ENCODE measurements at places on chromosomes 1 and 21. TPM values are rescaled to one million over a fixed set of nuclear protein-coding genes. Genes with fewer than 3 reads are reported as not detected.

The S100A1 gene
- total RNA-seq: 2.9 TPM

The AXDND1 gene
- 0.31 TPM for total RNA-seq

DNA sequence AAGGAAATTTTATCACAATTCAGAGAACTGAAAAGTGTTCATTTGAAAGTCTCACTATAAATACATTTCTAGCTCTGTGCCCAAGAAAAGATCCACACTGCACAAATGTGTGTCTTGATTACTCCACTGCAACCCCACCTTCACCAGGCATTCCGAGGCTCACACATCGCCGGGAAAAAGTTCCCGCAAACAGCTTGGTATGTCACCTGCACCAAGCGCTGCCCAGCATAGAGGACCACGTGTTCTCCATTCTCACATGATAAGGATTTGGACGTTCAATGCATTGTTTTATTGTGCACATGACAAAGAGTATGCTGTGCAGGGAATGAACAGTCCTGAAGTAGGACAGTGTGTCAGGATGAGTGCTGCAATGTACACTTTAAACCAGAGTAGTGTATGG is 70.1 kb downstream of the ERG start:
- no peaks in the 10 kb centered on the region for H3K36me3 ChIP-seq
- H3K27ac ChIP-seq: no peak overlapping the region
- H3K4me1 ChIP-seq: no peaks in the 10 kb centered on the region
- DNase-seq: no peak
- H3K4me3 ChIP-seq: no peak overlapping the region

GRCh38 chr21:32940079-32941014 is 85.4 kb upstream of the OLIG2 start:
- no peaks in the 10 kb centered on the region for H3K36me3 ChIP-seq
- no peaks in the 10 kb centered on the region for H3K27me3 ChIP-seq
- no peak overlapping the region for H3K4me3 ChIP-seq
- DNase-seq: peak; percentile 22
- no peaks in the 10 kb centered on the region for H3K4me1 ChIP-seq

The S100A2 gene
- 6.2 TPM for total RNA-seq

- no peaks in the 10 kb centered on the region for H3K4me1 ChIP-seq
- no peak overlapping the region for H3K4me3 ChIP-seq
- H3K36me3 ChIP-seq: no peaks in the 10 kb centered on the region
- no peaks in the 10 kb centered on the region for H3K27me3 ChIP-seq
- H3K27ac ChIP-seq: no peak overlapping the region
Observed at GRCh38 chr1:1181938-1182410, 8.3 kb downstream of the TTLL10 start.

GRCh38 chr1:155141749-155142148 is 1.4 kb upstream of the DPM3 start:
- H3K36me3 ChIP-seq: no peaks in the 10 kb centered on the region
- H3K4me1 ChIP-seq: peaks cover 18% of the 10 kb centered on the region

The TMEM35B gene
- 18.7 TPM for total RNA-seq

DNA sequence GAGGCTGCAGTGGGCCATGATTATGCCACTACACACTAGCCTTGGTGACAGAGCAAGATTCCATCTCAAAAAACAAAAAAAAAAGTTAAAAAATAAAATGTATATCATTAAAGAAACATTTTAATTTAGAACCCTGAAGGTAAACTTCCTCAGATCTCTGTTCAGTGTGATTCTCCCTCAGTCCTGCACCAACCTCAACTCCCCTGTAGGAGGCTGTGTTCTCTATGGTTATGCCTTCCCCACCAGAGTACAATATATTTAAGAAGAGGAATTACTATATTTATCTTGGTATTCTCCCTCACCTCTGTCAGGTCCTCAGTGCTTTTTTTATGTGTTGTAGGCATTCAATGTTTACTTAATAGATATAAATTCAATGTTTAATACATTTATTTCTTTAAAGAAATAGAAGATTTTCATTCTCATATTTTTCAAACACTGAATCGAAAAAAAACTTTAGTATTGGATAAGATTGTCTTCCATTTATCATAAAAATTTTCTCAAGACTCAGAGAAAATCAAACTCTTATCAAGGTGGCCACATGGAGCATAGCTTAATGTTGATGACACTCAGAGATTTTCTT is 4.8 kb upstream of the LRRC8B start:
- no peaks in the 10 kb centered on the region for H3K36me3 ChIP-seq
- H3K4me1 ChIP-seq: peaks cover 8% of the 10 kb centered on the region
- H3K27me3 ChIP-seq: no peaks in the 10 kb centered on the region
- H3K4me3 ChIP-seq: no peak overlapping the region
- no peak overlapping the region for H3K27ac ChIP-seq
- peak; percentile 15 for DNase-seq

- H3K36me3 ChIP-seq: no peaks in the 10 kb centered on the region
- DNase-seq: no peak
- H3K27ac ChIP-seq: peak overlapping the region; percentile 77
- peak overlapping the region; percentile 62 for H3K4me3 ChIP-seq
- H3K27me3 ChIP-seq: no peaks in the 10 kb centered on the region
Observed at GRCh38 chr1:32350785-32351398, 11.4 kb downstream of the FAM229A start.

- DNase-seq: no peak
- no peak overlapping the region for H3K27ac ChIP-seq
- H3K27me3 ChIP-seq: peaks cover 2% of the 10 kb centered on the region
- H3K4me1 ChIP-seq: no peaks in the 10 kb centered on the region
- no peaks in the 10 kb centered on the region for H3K36me3 ChIP-seq
Observed at GRCh38 chr1:176939993-176940392, 224.5 kb downstream of the ASTN1 start.

GRCh38 chr1:233406994-233407631 is 79.6 kb downstream of the MAP3K21 start:
- no peaks in the 10 kb centered on the region for H3K36me3 ChIP-seq
- DNase-seq: no peak
- no peak overlapping the region for H3K27ac ChIP-seq
- H3K27me3 ChIP-seq: peaks cover 3% of the 10 kb centered on the region
- no peaks in the 10 kb centered on the region for H3K4me1 ChIP-seq
- no peak overlapping the region for H3K4me3 ChIP-seq

DNA sequence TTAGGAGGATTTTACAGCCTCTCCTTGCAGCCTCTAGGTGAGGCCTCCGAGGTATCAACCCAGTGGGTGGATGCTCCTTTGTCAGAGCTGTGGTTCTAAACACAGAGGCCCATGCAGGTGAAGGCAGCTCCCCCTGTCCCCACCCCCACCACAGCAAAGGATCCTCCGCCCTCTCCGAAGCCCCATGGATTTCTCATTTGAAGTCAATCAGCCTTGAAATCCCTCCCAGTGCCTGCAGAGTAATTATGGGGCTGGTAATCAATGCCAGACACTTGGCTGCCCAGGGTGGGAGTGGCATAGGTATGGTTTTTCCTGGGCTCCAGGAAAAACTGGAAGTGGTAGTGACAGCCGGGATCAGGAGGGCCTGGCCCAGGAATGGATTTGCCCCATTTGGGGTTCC is 119.5 kb upstream of the CSF3R start:
- no peak for DNase-seq
- peaks cover 14% of the 10 kb centered on the region for H3K27me3 ChIP-seq
- H3K4me3 ChIP-seq: no peak overlapping the region

The AGTRAP gene
- total RNA-seq: 57.0 TPM

- peak; percentile 57 for DNase-seq
- H3K4me3 ChIP-seq: no peak overlapping the region
- H3K4me1 ChIP-seq: peaks cover 16% of the 10 kb centered on the region
- no peaks in the 10 kb centered on the region for H3K36me3 ChIP-seq
Observed at GRCh38 chr1:172135978-172136610, 284.4 kb upstream of the C1orf105 start.

DNA sequence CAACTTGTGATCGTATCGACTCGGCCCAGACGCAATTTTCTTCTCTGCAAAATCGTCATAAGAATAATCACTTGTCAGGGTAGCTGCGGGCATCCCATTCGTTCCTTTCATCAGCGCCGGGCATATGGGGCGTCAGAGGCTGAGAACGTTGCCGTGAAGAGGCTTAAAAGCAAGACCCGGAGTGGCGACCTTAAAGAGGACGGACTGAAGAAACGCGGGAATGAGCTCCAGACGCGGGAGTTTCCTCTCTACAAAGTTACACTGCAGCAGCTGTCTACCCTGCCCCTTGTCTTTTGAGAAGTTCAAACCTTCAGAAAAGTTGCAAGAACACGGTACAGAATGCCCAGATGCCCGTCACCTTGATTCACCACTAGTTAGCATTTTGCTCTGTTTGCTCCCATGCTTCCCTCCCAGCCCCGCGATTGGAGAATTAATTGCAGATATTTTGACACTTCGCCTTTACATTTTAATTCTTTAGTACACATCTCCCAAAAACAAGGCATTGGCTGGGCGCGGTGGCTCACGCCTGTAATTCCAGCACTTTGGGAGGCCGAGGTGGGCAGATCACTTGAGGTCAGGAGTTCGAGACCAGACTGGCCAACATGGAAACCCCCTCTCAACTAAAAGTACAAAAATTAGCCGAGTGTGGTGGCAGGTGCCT is 967 bp downstream of the CENPS start:
- no peaks in the 10 kb centered on the region for H3K36me3 ChIP-seq
- H3K27me3 ChIP-seq: no peaks in the 10 kb centered on the region
- DNase-seq: no peak
- H3K4me3 ChIP-seq: peak overlapping the region; percentile 97

The PLA2G2D gene
- not detected for total RNA-seq

- no peaks in the 10 kb centered on the region for H3K36me3 ChIP-seq
- no peaks in the 10 kb centered on the region for H3K27me3 ChIP-seq
- peaks cover 11% of the 10 kb centered on the region for H3K4me1 ChIP-seq
- H3K4me3 ChIP-seq: no peak overlapping the region
Observed at GRCh38 chr1:3692598-3692997, 40.3 kb downstream of the TP73 start.

DNA sequence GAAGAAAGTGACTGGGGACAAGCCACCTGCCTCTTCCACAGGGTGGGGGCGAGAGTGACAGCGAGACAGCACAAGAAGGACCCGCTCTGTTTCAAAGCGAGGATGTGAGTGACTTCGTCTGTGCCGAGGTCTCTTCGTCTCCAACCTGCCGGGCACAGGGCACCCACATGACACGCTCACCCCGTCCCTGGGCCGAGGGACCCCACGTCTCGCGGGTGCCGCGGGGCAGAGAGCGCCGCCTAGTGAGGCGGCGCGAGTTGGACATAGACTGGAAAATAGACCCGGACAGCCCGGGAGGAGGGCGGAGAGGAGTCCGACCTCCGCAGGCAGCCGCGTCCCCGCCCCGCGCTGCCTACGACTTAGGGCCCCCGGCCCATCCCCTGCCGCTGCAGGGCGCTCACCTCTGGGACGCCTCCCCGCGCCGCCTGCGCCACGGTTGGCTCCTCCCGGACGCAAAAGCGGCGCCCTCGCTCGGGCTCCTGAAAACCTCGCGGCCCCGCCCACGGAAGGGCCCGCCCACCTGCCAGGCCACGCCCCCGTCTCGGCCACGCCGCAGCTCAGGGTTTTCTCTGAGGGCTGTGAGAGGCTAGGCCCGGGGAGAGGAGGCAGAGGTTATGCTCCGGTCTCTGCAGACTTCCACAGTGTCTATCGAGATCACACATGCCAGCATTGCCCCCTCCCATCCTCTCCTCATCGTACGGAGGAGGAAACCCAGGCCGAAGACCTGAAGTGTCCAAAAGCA is at the start of gene TLR5:
TSS of gene TLR5 (minus strand) at position 454 of the 742 bp plus-strand sequence. CDS start 30,217 bp downstream, outside the sequence.
- no peak for DNase-seq
- H3K4me3 ChIP-seq: peak within 1 kb of the TSS; percentile 51
- 0 out of 2 replicates have a peak within 1 kb of the TSS, but pooled peaks have one; percentile 39 for H3K27ac ChIP-seq
- H3K36me3 ChIP-seq: no peaks in the 10 kb centered on the region
- peaks cover 5% of the 10 kb centered on the region for H3K4me1 ChIP-seq

The KCNN3 gene
- 0.05 TPM for total RNA-seq

The AADACL4 gene
- not detected for total RNA-seq

DNA sequence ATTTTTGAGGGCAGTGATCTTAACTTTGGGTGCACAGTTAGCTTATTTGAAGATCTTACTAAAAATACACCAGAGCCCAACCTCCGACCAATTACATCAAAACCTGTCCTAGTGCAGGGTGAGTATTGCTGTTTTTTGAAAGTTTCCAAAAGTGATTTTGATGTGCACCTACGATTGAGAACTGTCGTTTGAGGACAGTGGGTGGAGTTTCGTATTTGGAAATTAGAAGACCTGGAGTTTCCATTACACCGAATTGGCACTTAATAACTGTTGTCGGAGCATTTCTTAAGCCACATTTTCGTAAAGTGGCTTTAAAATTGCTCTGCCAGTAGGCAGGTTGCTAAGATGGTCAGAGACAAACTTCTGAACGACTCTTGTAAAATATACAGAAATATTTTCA is 1.1 kb downstream of the SOD1 start:
- peaks cover 17% of the 10 kb centered on the region for H3K4me1 ChIP-seq
- no peaks in the 10 kb centered on the region for H3K27me3 ChIP-seq
- H3K4me3 ChIP-seq: peak overlapping the region; percentile 92

DNA sequence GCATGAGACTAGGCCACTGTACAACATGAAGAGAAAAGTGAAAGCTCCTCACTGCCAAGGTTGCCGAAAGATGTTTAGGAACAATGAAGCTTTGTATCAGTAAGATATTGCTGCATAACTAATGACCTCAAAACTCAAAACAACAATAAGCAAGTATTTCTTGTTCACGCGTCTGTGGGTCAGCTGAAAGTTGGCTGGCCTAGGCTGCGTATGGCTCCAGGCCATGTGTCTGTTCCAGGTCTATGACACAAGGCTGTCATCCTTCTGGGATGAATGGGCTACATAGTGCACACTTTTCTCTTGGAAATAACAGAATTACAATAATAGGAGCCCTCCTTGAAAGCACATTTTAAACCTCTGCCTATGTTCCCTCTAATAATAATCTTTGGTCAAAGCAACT is 515.9 kb downstream of the PLPP3 start:
- no peaks in the 10 kb centered on the region for H3K36me3 ChIP-seq
- no peak overlapping the region for H3K4me3 ChIP-seq
- no peaks in the 10 kb centered on the region for H3K4me1 ChIP-seq
- H3K27ac ChIP-seq: no peak overlapping the region

DNA sequence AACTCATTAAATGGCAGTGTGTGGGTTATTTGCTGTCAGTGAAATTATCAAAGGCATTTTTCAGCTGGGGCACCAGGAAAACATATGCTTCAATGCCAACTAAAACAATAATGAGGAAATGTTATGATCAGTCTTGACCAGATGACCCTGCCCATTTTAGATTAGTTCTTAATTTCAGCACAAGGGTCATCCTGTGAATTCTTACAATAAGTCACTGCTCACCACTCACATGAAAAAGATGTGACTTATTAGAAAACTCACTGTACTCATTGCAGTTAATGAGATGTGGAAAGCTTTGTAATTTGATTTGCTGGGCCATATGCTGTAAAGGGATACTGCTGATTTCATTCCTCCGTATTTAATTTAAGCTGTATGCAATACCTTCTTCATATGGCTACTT is 178.5 kb upstream of the LMO4 start:
- no peaks in the 10 kb centered on the region for H3K36me3 ChIP-seq
- no peaks in the 10 kb centered on the region for H3K27me3 ChIP-seq
- no peak overlapping the region for H3K27ac ChIP-seq
- DNase-seq: no peak
- no peak overlapping the region for H3K4me3 ChIP-seq

GRCh38 chr1:30335389-30335996 is 387.9 kb downstream of the MATN1 start:
- H3K27me3 ChIP-seq: no peaks in the 10 kb centered on the region
- no peaks in the 10 kb centered on the region for H3K4me1 ChIP-seq
- no peaks in the 10 kb centered on the region for H3K36me3 ChIP-seq
- no peak for DNase-seq
- no peak overlapping the region for H3K4me3 ChIP-seq
- no peak overlapping the region for H3K27ac ChIP-seq

- H3K27ac ChIP-seq: peak overlapping the region; percentile 84
- no peaks in the 10 kb centered on the region for H3K36me3 ChIP-seq
- H3K4me3 ChIP-seq: peak overlapping the region; percentile 15
- peak; percentile 82 for DNase-seq
Observed at GRCh38 chr1:202018468-202019234, 8.3 kb downstream of the ELF3 start.

Measured in Panc1 (cell line).